ENCODE measurements at places on chromosomes 3 and 15.

- no peak for DNase-seq
Measured at GRCh38 chr15:84762840-84763572, 14.6 kb downstream of the ZNF592 start.

DNA sequence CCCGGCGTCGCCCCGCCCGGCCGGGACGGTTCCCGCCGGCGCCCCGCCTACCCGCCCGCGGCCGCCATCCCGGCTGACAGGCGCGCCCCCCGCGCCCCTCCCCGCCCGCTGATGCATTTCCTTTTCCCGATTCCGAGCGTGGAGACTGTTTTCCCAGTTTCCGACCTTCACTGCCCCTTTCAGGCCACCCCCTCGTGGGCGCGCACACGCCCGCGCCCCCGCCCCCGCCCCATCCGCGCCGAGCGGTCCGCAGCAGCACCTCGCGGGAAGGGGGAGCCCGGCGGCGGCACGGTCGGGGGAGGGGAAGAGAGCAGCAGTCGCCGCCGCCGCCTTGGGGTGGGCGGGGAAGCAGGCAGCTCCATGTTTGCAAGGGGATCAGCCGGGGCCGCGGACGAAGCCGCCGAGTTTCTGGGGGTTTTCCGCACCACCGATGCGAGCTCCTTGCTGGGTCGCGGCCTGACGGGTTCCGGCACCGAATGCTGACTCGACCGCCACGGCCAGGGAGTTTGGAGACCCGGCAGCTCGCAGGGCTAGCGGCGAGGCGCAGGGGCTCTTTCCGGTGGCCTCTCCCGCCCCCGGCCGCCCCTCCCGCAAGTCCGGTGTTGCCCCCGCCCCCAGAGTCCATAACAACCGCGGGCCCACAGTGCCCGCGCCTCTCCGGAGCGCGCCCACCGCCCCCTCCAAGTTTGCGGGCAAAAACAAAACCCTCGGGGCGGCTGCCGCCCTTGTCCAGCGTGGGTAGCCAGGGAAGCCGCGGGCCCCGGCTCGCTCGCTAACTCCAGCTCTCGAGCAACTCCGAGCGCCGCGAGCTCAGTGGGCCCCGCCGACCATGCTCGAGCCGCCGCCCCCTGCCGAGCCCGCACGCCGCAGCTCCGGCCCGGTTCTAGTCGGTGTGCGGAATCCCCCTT, 3.2 kb upstream of the SIN3A start:
- DNase-seq, result peak; percentile 71

- DNase-seq, result peak; percentile 43
Measured at GRCh38 chr3:170753421-170754310, 116.3 kb downstream of the RPL22L1 start.

DNA sequence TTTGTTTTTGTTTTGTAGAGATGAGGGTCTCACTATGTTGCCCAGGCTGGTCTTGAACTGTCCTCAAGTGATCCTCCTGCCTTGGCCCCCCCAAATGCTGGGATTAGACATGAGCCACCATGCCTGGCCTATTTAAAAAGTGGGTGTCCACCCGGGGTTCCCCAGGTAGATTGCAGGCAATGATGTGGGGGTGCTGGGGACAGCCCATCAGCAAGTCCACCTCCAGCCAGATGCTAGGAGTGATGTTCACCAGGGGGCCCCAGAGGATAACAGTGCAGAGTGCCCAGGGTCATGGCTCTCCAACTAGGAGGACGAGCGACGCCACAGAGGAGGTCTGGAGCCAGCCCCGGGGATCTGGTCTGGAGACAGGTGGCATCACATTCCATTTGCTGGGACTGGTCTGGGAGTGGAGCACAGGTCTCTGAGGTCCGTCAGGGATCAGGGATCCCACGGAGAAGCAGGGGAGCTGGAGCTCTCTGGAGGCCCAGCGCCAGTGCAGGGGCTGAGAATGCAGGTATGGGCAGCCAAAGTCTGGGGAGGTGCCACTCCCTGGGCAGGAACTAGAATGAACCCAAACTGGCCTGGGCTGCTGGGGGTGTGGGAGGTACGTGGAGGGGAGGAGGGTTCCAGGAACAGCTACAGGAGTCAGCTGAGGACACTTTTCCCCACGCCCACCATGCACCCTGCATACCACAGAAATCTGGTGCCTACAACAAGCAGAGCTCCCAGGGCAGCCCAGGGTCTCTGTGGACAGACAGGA, 51.2 kb upstream of the PCSK6 start:
- DNase-seq, result no peak

- no peak for DNase-seq
Measured at GRCh38 chr15:59230531-59231055, 23.9 kb downstream of the LDHAL6B start.

DNA sequence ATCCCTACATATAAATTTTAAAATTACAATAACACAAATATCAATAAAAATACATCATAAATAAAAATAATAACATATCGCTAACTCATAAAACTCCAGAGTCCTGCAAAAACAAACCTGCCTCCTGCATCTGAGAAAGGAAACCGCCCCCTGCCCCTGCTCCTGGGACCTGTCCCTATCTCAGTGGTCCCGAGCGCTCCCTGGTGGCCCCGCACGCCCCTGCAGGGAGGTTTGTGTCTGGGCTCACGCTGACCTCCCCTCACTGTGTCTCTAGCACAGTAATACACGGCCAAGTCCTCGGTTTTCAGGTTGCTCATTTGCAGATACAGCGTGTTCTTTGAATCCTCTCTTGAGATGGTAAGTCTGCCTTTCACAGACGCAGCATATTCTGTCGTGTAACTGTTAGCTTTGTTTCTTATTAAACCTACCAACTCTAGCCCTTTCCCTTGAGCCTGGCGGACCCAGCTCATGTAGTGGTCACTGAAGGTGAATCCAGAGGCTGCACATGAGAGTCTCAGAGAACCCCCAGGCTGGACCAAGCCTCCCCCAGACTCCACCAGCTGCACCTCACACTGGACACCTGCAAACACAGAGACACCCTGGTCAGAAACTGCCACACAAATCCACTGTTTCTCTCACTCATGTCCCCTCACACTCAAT, 554.1 kb downstream of the GOLGA6L6 start:
- DNase-seq, result no peak

GRCh38 chr3:14879211-14879874, 60.6 kb downstream of the FGD5 start:
- no peak for DNase-seq

GRCh38 chr15:75214293-75215096, 12.8 kb downstream of the C15orf39 start:
- no peak for DNase-seq

Data from AG10803 (cell line).